ENCODE measurements at places on chromosomes 4 and X.

- peaks cover 23% of the 10 kb centered on the region for H3K4me1 ChIP-seq
- no peaks in the 10 kb centered on the region for H3K36me3 ChIP-seq
- H3K27ac ChIP-seq, result peak overlapping the region; percentile 37
- DNase-seq, result no peak
- H3K4me3 ChIP-seq, result no peak overlapping the region
These were observed 189.8 kb downstream of the PPP3CA start for GRCh38 chr4:101157415-101158133.

GRCh38 chr4:89482251-89482650 lies 174.7 kb upstream of the GPRIN3 start:
- H3K4me3 ChIP-seq, result no peak overlapping the region
- H3K27me3 ChIP-seq, result no peaks in the 10 kb centered on the region
- H3K36me3 ChIP-seq, result no peaks in the 10 kb centered on the region

GRCh38 chr4:154078504-154079350 lies 289.8 kb upstream of the SFRP2 start:
- no peak overlapping the region for H3K4me3 ChIP-seq
- H3K27me3 ChIP-seq, result peaks cover 7% of the 10 kb centered on the region
- H3K36me3 ChIP-seq, result no peaks in the 10 kb centered on the region
- H3K27ac ChIP-seq, result no peak overlapping the region

- no peaks in the 10 kb centered on the region for H3K27me3 ChIP-seq
- no peak overlapping the region for H3K4me3 ChIP-seq
- no peak overlapping the region for H3K27ac ChIP-seq
These were observed 106.1 kb upstream of the PSAPL1 start for GRCh38 chr4:7540654-7541413.

DNA sequence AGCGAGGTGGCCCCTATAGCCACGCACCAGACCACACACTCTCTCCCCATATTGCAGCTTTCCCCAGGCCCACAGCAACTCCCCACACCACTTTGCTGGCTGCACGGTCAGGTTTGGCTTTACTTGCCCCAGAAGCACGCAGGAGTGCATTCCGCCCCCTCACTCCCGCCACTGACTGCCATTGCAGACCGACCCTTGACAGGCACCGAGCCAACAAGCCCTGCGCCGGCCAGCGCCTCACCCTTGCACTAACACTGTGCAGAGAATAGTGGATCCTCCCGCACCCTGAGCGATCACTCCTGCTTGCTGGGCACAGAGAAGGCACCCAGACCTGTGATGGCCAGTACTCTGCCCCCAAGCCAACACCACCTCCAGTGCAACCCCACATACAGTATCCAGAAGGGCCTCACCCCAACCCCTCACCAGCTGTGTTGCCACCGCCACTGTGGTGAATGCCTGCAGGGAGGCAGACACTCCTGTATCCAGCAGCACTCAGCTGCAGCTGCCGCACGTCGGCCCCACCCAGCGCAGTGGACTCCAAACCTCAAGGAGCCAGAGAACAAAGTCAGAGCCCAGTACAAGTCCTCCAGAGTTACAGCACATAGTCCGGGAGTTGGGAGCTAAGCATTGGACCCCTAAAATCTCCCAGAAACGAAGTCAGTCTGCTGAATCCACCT lies 28.6 kb upstream of the DIAPH2 start:
- no peaks in the 10 kb centered on the region for H3K4me1 ChIP-seq
- no peaks in the 10 kb centered on the region for H3K27me3 ChIP-seq
- H3K4me3 ChIP-seq, result no peak overlapping the region
- no peak for DNase-seq
- H3K36me3 ChIP-seq, result no peaks in the 10 kb centered on the region
- H3K27ac ChIP-seq, result no peak overlapping the region

- peak overlapping the region; percentile 84 for H3K4me3 ChIP-seq
- no peak overlapping the region for H3K27ac ChIP-seq
- H3K36me3 ChIP-seq, result no peaks in the 10 kb centered on the region
- peaks cover 9% of the 10 kb centered on the region for H3K4me1 ChIP-seq
- no peaks in the 10 kb centered on the region for H3K27me3 ChIP-seq
These were observed 8.8 kb downstream of the SPRY1 start for GRCh38 chr4:123405267-123405865.

- H3K36me3 ChIP-seq, result no peaks in the 10 kb centered on the region
- H3K4me3 ChIP-seq, result no peak overlapping the region
- no peak for DNase-seq
- no peak overlapping the region for H3K27ac ChIP-seq
These were observed 111.9 kb upstream of the EDNRA start for GRCh38 chr4:147368948-147369347.

GRCh38 chr4:189547559-189547958 lies 393.1 kb upstream of the FRG1 start:
- DNase-seq, result no peak
- no peaks in the 10 kb centered on the region for H3K27me3 ChIP-seq
- H3K4me1 ChIP-seq, result no peaks in the 10 kb centered on the region
- no peak overlapping the region for H3K4me3 ChIP-seq
- H3K36me3 ChIP-seq, result no peaks in the 10 kb centered on the region

DNA sequence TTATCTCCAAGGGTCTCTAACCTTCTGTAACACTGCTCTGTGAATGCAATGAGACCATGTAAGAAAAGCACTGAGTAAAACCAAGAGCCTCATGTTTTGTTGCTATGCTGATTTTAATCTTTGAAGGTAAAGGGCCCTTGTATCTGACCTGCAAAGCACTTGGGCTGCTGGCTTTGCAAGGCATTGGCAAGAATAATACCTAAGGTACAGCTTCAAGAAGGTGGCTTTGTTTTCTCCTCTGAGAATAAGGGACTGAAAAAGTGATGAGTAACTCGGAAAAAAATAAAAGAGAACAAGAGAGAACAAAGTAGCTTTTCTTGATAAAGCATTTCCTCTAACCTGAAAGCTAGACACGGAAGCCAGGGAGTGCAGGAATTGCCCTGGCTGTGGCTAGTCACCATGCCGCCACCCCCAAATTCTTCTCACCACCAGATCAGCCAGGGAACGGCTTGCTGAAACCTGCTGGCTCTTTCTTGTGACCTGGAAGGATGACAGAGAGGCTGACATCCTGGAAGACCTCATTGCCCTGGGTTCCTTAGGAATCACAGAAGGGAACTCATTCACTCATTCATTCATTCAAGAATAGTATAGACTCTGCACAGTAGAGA lies 41.8 kb upstream of the HS3ST1 start:
- DNase-seq, result no peak
- H3K4me1 ChIP-seq, result no peaks in the 10 kb centered on the region
- no peaks in the 10 kb centered on the region for H3K36me3 ChIP-seq
- H3K27me3 ChIP-seq, result no peaks in the 10 kb centered on the region
- no peak overlapping the region for H3K4me3 ChIP-seq

- H3K36me3 ChIP-seq, result no peaks in the 10 kb centered on the region
- no peak for DNase-seq
- H3K27me3 ChIP-seq, result no peaks in the 10 kb centered on the region
- H3K4me1 ChIP-seq, result no peaks in the 10 kb centered on the region
These were observed 27.1 kb downstream of the KCTD8 start for GRCh38 chr4:44421330-44422065.

GRCh38 chr4:146214238-146214637 lies at the start of gene REELD1:
Gene REELD1, plus strand, starts transcription at chr4:146214538. Its CDS starts 2,415 bp downstream, at chr4:146216953.
- no peaks in the 10 kb centered on the region for H3K36me3 ChIP-seq
- H3K4me3 ChIP-seq, result no peak within 1 kb of the TSS
- H3K4me1 ChIP-seq, result no peaks in the 10 kb centered on the region
- no peak for DNase-seq
- H3K27ac ChIP-seq, result no peak within 1 kb of the TSS

DNA sequence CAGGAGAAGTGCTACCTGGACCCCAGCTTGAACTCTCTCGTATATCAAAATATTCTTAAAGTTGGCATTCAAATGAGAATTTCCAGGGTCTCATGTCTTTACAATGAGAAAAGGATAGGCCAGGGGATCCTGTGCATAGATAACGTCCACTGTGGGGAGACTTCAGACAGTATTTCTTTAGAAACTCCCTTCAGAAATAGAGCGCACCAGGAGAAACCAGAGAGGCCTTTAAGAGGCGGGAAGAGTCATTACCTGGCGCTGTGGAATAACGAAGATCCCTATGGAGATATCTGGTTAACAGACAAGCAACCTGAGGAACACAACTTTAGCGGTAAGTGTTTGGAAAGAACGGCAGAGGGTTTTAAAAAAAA lies 600 bp downstream of the RADX start:
- no peaks in the 10 kb centered on the region for H3K27me3 ChIP-seq
- no peaks in the 10 kb centered on the region for H3K4me1 ChIP-seq
- H3K27ac ChIP-seq, result no peak overlapping the region
- peak overlapping the region; percentile 58 for H3K4me3 ChIP-seq
- no peak for DNase-seq

- H3K36me3 ChIP-seq, result no peaks in the 10 kb centered on the region
- H3K27me3 ChIP-seq, result no peaks in the 10 kb centered on the region
- DNase-seq, result peak; percentile 27
- H3K4me1 ChIP-seq, result peaks cover 13% of the 10 kb centered on the region
- no peak overlapping the region for H3K4me3 ChIP-seq
These were observed 64.6 kb downstream of the ANAPC4 start for GRCh38 chr4:25441519-25442117.

- DNase-seq, result no peak
- no peak overlapping the region for H3K4me3 ChIP-seq
- H3K27me3 ChIP-seq, result no peaks in the 10 kb centered on the region
- H3K27ac ChIP-seq, result no peak overlapping the region
These were observed 46.0 kb upstream of the SMAD1 start for GRCh38 chr4:145435646-145436045.

DNA sequence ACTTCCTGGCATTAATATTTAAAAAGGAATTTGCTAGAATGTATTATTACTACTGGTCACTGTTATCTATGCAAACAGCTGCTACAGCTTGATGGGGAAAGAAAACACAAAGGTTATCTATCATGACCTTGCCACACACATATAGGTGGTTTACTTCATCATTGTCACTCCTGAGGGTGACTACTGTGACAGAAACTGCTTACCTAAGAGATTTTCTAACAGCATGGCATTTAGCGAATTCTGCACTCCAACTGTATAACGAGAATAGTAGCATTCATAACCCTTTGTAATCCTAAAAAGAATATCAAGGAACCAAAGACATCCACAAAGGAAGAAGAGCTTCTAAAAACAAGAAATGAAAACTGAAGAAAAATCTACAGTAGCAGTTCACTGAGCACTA lies 74.6 kb upstream of the SPOCK3 start:
- no peaks in the 10 kb centered on the region for H3K27me3 ChIP-seq
- no peaks in the 10 kb centered on the region for H3K36me3 ChIP-seq
- H3K4me3 ChIP-seq, result no peak overlapping the region
- no peaks in the 10 kb centered on the region for H3K4me1 ChIP-seq
- DNase-seq, result no peak

DNA sequence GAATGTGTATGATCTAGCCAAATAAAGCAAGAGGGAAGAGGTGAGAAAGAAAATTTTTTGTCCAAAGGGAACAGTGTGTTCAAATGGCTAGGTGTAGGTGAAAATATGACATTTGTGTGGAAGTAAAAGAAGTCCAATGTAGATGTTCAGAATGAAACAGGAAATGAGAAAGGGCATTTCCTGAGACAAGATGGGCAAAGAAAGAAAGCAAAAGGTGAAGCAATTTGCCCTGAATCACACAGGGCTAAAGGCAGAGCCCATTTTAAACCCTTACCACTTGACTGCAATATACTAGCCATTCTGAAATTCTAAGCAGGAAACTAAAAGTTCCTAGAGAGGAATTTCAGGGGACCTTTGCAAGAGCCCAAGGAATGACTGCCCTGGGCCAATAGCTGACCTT lies 36.0 kb downstream of the CLOCK start:
- no peaks in the 10 kb centered on the region for H3K4me1 ChIP-seq
- no peak for DNase-seq
- no peaks in the 10 kb centered on the region for H3K27me3 ChIP-seq
- H3K4me3 ChIP-seq, result no peak overlapping the region
- H3K36me3 ChIP-seq, result no peaks in the 10 kb centered on the region

- no peaks in the 10 kb centered on the region for H3K27me3 ChIP-seq
- no peaks in the 10 kb centered on the region for H3K4me1 ChIP-seq
- H3K27ac ChIP-seq, result no peak overlapping the region
These were observed 509.6 kb upstream of the DIPK2B start for GRCh38 chrX:45710081-45710801.

GRCh38 chr4:158540125-158540907 lies 18.6 kb downstream of the RXFP1 start:
- no peak for DNase-seq
- no peaks in the 10 kb centered on the region for H3K36me3 ChIP-seq
- no peak overlapping the region for H3K4me3 ChIP-seq
- no peaks in the 10 kb centered on the region for H3K27me3 ChIP-seq
- no peaks in the 10 kb centered on the region for H3K4me1 ChIP-seq

GRCh38 chr4:184955636-184956035 lies 62.7 kb upstream of the HELT start:
- no peaks in the 10 kb centered on the region for H3K4me1 ChIP-seq
- no peak overlapping the region for H3K27ac ChIP-seq
- no peaks in the 10 kb centered on the region for H3K36me3 ChIP-seq

GRCh38 chr4:95869961-95870500 lies 30.1 kb downstream of the PDHA2 start:
- H3K27ac ChIP-seq, result no peak overlapping the region
- H3K27me3 ChIP-seq, result no peaks in the 10 kb centered on the region
- no peak for DNase-seq
- no peak overlapping the region for H3K4me3 ChIP-seq
- H3K36me3 ChIP-seq, result no peaks in the 10 kb centered on the region
- no peaks in the 10 kb centered on the region for H3K4me1 ChIP-seq
